CD4-positive, alpha-beta T cell treated with Interferon gamma for 1 hour (primary cell): ENCODE measurements at places on chromosomes 2 and 18.

- DNase-seq, result no peak
These were observed 161.3 kb downstream of the CDH2 start for GRCh38 chr18:28015671-28016070.

DNA sequence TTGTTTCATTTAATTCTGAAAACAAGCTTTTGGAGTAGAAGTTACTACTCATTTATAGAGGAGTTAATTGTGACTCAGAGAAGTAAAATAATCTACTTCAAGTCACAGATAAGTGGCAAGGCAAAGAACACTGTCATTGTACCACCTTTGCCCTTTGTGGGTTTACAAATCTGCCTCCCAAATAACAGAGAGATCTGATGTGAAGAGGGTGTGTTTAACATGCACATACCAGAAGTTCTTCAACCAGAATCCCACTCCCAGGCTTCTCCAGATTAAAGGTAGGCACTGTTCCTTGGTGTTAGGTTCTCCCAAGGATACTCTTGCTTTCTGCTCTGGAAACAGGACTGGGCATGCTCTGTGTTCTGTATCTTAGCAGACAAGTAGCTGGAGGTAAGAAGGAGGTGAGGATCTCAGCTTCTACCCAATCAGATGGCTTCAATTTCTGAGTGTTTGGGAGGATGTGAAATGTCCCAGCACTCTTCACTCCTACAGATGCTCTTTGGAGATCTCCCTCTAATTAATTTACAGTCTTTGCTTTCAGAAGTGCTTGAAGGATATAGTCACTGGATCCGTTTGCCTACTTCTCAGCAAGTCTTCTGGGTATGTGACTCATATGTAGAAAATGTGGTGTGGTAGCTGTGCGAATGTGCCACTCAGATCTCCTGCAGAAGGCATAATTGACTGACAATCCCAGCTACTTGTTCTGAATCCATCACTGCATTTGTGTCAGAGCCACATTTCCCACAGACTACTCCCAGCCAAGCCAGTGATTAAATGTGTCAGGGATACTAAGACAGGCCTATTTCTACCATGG, 111.1 kb downstream of the KLHL14 start:
- no peak for DNase-seq

GRCh38 chr18:77077401-77077800, 55.2 kb downstream of the MBP start:
- DNase-seq, result no peak

DNA sequence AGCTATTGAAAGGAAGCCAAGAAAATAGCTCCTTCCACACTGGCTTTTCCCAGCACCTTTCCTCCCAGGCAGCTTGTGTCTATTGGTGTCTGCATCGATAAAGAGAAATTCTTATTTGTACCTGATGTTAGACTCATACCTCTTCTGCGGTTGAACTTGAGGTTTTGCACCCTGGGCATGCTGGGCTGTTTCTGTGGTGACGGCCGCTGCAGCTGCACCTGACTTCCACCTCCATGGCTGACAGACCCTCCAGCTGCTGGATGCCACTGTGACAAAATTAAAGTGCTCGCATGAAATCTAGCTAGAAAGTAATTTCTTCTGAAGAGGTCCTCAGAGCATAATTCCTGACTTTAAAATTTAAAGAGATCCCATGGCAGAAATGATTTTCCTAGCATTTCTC, 6.6 kb downstream of the FECH start:
- DNase-seq, result no peak

GRCh38 chr18:3794537-3795348, 344.8 kb downstream of the TGIF1 start:
- no peak for DNase-seq

DNA sequence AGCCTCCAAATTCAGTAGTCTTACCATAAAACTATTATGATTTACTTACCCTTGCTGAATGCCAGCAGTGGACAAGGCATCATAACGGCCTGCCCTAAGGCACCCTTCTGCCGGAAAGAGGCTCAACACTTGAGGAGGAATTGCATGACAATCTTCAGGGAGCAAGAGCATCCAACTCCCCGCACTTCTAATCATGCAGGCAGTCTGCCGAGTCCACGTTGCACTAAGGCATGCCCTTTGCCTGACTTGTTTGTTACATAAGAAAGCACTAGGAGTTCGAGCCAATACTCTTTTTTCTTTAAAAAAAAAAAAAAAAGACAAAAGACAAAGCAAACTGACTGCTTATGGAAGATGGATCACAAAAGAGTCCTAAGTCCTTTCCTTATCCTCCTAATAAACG, 17.9 kb upstream of the SPTBN1 start:
- no peak for DNase-seq

DNA sequence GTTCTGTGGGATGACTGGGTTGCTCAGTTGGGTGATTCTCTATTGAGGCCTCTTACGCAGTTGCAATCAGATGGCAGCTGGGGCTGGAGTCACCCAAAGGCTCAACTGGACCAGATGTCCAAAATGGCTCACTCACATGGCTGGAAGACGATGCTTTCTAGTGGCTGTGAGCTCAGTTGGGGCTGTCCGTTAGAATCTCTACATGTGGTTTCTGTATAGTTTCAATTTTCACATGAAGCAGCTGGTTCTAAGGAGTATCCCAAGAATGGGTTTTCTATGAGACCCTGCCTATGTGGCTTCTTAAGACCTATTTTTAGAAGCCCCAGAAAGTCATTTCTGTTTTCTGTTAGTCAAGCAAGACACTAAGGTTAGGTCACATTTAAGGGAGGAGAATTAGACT, 4.4 kb downstream of the XRCC5 start:
- no peak for DNase-seq
